ENCODE measurements at places on chromosomes 6 and 20.

DNA sequence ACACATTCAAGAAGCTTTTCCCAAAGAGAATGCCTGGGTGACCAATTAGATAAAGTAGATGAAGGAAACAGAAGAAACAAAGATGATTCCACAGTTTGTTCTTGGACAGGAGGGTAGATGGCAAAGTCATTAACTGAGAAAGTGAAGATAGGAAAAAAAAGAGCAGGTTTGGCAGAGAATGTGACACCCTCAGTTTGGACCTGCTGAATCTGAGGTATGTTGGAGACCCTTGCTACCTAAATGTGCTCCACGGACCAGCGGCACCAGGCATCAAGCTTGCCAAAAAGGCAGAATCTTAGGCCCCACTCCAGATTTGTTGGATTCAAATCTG, 49.7 kb downstream of the ARHGAP18 start:
- DNase-seq = no peak

DNA sequence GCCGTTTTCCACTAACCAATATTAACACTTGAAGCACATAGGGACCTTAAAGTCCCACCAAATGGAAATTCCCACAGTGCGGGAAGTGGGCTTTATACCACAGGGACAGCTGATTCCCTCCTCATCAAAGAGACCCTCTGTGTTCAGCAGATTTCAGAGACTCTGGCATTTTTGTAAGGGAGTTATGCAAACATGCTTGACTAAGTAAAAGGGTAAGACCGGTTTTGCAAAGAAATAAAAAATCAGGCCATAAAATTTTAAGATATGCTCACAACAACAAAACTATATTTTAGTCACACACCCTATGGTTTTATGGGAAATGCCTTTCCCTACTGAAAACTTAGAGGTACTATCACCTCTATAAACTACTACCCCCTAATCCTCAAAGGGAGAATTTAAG, 45.4 kb upstream of the SPTLC3 start:
- DNase-seq = no peak

- no peak for DNase-seq
These were observed 11.4 kb downstream of the RMND1 start for GRCh38 chr6:151440498-151440897.

GRCh38 chr20:23334111-23334510, 16.5 kb upstream of the NXT1 start:
- no peak for DNase-seq

- DNase-seq = no peak
These were observed 15.8 kb downstream of the LRRC73 start for GRCh38 chr6:43494321-43494720.
